ENCODE measurements at places on chromosomes 1 and 21. TPM values are rescaled to one million over a fixed set of nuclear protein-coding genes. Genes with fewer than 3 reads are reported as not detected.

Gene OR2T35
- total RNA-seq = not detected

Gene TTC13
- 4.8 TPM for total RNA-seq

Gene CD1B
- not detected for total RNA-seq

Gene FBLIM1
- 0.27 TPM for total RNA-seq

Gene UHMK1
- total RNA-seq = 21.8 TPM

Gene OR2G6
- total RNA-seq = not detected

Gene THEM5
- total RNA-seq = not detected

Gene LELP1
- not detected for total RNA-seq

Gene S100A3
- total RNA-seq = not detected

Gene NR5A2
- total RNA-seq = under 0.01 TPM

Gene B4GALT2
- 42.5 TPM for total RNA-seq

Gene CD1D
- total RNA-seq = 0.54 TPM

Gene PTPN14
- total RNA-seq = 4.6 TPM

Gene WNT3A
- not detected for total RNA-seq

Gene S100A2
- 0.27 TPM for total RNA-seq

Gene CLCA4
- not detected for total RNA-seq

Gene TTC24
- total RNA-seq = 15.3 TPM

Gene SLC1A7
- not detected for total RNA-seq

Gene PROK1
- total RNA-seq = under 0.01 TPM

Gene OR6K3
- not detected for total RNA-seq

Data from hematopoietic multipotent progenitor cell (in vitro differentiated cells).